Left renal pelvis (tissue), 4 donors: ENCODE measurements at places on chromosomes 1 and 21.

DNA sequence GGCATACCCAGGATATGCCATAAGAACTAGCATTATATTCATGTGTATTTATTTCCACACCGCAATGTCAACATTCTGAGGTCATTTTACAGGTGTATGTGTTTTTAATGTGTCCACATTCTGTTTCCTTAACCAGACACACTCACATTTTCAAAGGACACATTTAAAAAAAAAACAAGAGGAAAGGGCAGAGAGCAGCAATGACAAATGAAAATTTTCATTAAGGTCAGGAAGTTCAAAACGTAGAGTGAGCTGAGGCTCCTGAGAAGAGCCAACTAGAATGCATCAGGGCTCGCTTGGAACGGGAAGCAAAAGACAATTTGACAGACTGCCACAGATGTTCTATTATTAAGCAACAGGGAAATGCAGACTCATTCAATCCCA is 4.8 kb upstream of the GNPAT start:
- no peak for DNase-seq

GRCh38 chr1:226714148-226714547 is 24.9 kb downstream of the ITPKB start:
- no peak for DNase-seq

GRCh38 chr1:184146202-184146601 is 94.7 kb downstream of the TSEN15 start:
- no peak for DNase-seq

DNA sequence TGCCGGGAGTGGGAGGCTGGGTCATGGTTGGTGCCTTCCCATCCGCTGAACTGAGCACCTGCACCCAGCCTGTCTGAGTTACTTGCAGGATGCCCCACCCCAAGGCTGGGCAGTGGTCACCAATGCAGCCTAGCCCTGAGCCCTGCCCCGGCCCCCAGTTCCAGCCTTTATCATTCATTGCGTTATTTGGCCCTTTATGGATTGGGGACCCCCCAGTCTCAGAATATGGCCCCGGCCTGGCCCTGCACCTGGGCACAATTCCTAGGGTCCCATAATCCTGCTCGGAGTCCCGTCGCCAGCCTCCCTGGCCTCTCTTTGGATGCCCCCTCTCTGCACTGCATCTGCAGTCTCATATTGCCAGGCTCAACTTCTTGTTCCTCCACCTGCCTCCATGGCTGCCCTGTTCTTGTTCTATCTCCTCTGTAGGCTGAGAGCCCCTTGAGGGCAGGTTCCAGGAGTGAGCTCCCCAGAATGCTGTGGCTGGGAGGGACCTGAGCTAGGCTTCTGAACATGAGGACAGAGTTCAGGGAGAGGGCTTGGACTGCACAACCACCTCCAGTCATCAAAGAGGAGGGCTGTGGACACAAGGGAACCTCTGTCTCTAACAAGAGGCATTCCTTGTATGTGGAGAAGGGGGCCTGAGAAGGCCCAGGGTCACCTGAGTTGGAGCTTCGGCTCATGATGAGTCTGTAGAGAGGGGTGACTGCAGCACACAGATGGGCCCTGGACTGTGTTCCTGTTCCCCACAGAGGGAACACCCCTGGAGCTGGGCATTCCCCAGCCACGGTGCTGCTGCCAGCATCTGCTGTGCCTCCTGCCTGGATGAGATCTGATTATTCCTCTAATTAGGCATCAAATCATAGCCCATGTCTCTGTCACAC is 1.1 kb upstream of the KNCN start:
- DNase-seq, result no peak

DNA sequence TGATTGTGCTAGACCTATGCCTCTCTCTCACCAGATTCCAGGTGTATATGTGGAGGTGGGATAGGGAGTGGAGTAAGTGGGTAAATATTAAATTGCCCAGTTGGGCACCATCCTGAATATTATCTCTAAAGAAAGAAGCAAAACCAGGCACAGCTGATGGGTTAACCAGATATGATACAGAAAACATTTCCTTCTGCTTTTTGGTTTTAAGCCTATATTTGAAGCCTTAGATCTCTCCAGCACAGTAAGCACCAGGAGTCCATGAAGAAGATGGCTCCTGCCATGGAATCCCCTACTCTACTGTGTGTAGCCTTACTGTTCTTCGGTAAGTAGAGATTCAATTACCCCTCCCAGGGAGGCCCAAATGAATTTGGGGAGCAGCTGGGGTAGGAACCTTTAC is at the start of gene FCER1A:
Gene FCER1A, plus strand, starts transcription at position 242 of the 400 bp plus-strand sequence. Its CDS starts 29 bp downstream, at position 271.
- no peak for DNase-seq

GRCh38 chr21:45180246-45180599 is 105.8 kb downstream of the ADARB1 start:
- no peak for DNase-seq

GRCh38 chr1:188670837-188671236 is 1806.8 kb downstream of the BRINP3 start:
- no peak for DNase-seq

GRCh38 chr21:20652846-20653245 is 345.4 kb upstream of the NCAM2 start:
- DNase-seq, result no peak

DNA sequence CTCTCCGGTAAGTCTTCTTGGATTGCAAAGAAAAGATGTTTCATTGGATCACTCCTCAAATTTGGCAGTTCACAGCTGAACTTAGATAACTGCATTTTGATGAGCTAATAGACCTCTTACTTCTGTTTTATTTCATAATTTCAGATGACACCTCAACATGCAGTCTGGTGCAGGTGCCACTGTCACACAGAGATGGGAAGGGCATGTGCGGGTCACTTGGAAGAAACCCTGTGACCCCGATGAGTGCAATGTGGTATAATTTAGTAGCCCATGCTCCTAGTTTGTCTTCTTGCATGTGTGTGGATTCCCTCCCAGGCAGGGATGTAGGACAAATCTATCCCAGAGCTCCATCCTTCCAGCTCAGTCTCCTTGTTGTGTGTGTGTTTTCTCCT is 481 bp upstream of the SLAMF1 start:
- no peak for DNase-seq

DNA sequence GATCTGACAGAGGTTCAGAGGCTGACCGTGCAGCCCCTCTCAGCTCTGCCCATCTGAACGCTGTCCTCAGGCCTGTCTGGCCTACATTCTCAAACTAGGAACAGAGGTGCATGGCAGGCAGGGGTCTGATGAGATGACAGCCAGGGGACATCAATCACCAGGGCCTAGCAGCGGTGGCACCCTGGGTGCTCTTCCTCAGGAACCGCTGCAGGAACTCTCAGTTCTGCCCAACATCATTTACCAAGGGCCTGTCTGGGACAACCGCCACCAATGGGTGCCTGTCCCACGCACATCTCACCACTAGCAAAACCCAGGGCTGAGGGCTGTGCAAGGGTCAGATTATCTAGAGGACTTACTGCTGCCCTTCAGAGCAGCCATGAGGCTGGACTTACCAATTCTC is 245.7 kb downstream of the TOMM20 start:
- no peak for DNase-seq

GRCh38 chr1:209557221-209557620 is 26.3 kb upstream of the CAMK1G start:
- no peak for DNase-seq

GRCh38 chr1:69513601-69514000 is 54.1 kb upstream of the LRRC7 start:
- no peak for DNase-seq

DNA sequence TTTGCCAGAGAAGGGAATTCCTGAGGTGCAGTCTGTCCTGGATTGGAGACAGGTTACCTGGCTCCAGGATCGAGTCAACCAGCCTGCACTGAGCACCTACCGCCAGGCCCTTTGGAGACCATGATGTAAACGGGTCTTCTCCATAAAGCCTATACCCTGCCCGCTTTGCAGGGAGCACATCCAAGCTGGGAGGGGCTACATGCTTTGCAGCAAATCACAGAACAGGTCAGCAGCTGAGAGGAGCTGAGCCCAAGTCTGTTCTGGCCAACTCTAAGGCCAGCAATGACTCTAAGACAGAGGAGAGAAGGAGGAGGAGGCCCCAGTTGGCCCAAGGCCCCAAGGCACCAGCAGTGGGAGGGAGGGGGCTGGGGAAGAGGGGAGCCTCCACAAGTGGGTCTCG is 15.5 kb upstream of the RSPO1 start:
- DNase-seq, result no peak

DNA sequence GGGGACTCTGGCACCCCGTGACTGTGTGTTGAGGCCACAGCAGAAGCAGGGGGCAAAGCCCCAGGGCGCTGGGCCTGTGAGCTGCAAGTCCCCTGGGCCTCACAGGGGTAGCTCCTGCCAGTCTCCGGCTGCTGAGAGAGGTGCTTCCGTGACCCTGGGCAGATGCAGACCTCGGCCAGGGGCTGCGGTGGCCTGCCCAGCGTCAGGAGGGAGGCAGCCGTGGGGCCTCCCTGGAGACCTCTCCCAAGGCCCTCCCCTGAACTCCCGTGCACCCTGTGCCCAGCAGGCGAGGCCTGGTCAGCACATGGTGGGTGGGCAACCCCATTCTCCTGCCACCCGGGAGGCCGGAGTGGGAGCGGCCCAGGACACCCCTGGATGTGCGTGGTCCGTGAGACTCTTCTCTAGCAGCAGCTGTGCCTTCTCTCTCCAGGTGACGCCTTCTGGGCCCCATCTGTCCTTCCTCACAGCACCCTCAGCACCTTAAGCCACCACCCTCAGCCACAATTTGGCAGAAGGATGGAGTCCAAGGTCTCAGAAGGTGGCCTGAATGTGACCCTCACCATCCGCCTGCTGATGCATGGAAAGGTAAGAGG is 85.7 kb upstream of the COL6A1 start:
- DNase-seq, result no peak

GRCh38 chr1:107698161-107698560 is 266.8 kb downstream of the VAV3 start:
- no peak for DNase-seq

DNA sequence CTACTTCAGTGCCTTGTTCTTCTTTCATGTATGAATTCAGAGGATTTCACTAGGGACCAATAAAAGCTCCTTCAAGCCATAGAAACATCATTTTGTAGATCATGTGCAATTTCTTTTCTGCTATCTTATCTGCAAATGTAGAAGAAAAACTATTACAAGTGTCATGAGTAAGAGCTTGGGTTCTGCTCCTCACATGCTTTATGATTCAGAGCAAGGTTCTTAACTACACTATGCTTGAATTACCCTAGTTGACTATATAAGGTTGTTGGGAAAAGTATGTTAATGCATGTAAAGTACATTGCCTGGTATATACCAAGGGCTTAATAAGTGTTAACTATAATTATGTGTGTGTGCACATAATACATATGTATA is 91.4 kb upstream of the S1PR1 start:
- DNase-seq, result no peak

GRCh38 chr21:33249331-33250002 is 16.7 kb upstream of the IL10RB start:
- no peak for DNase-seq

DNA sequence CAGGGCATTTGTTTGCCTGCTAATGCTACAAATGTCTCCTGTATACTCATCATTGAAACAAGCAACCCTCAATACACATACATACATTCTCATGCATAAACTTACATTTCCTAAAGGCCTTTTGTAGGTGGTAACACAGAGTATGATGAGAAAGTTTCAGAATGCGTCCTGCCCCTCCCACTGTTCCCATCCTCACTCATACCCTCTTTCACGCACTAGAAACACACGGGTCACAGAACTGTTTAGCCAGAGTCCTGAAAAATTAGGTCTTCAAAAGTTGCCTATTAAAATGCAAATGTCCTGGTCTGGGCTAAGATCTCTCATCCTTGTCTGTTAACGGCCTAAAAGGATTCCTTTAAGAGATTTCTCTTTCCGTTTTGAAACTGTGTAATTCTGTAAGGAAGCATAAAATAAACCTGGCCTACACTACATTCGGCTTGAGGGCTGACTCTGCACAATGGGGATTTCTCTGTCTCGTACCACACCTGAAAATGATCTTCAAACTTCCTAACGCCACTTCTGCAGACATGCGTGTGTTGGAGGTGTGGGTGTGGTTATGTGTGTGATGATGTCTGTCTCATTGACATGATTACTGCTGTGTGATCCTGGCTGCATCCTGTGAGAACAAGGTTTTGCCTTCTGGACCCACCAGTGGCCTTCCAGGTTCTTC is 5.3 kb upstream of the FCER1A start:
- no peak for DNase-seq

- DNase-seq, result no peak
These were observed 215.4 kb upstream of the PROX1 start for GRCh38 chr1:213772128-213773063.

- no peak for DNase-seq
These were observed 92.8 kb downstream of the CD247 start for GRCh38 chr1:167425482-167425881.

DNA sequence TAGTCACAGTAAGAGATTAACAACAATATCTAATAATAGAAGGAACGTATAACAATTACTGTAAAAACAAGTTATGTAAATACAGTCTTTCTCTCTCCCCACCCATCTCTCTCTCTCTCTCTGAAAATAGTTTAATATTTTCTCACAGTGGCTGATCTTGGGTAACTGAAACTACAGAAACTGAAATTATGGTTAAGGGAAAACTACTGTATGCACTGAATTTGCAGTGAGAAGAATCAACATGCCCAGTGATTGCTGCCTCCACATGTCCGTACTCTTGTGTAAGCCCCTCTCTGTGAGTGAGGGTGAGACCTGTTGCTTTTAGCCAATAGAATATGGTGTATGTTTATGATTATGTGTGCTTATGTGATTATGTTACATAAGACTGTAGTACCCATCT is 1.6 kb downstream of the KRTAP6-1 start:
- DNase-seq, result no peak

DNA sequence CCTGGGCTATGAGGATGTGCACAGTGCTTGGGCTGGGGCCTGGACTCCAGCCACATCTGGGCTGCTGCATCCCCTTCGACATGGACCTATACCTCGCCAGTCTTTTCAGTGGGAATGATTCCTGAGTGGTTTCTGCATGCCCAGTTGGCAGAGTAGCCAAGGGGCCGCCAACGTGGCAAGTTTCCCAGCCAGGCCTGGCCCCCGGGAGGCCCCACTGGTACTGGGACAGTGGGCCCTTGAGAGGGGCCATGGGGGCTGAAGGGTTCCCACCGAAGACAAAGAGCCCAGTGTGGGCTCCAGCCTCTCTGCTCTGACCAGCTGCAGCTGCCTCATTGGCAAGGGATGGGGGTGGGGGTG is 15.4 kb downstream of the RAP1GAP start:
- no peak for DNase-seq

DNA sequence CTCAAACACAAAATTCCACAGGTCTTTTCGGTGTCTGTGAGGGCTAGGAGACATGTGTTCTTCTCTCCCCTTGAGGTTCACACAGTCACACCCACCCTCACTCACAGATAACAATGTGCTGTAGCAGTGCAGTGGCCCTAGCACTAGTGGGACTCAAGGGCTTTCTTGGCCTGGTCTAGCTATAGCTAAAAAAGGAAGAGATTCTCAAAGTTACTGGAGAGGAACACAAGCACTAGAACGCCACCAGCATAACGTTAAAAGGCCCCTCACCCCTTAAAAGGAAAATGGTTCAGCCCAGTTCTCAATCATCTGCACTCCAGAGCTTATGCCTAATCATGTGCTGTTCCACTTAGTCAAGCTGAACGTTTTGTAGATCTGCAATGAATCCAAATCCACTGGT is 39.5 kb downstream of the RGS8 start:
- DNase-seq, result no peak

GRCh38 chr1:95176861-95177260 is 57.1 kb upstream of the RWDD3 start:
- no peak for DNase-seq
